ENCODE measurements at places on chromosomes 1 and 21. TPM values are rescaled to one million over a fixed set of nuclear protein-coding genes. Genes with fewer than 3 reads are reported as not detected.

The SYT2 gene
- total RNA-seq = not detected

DNA sequence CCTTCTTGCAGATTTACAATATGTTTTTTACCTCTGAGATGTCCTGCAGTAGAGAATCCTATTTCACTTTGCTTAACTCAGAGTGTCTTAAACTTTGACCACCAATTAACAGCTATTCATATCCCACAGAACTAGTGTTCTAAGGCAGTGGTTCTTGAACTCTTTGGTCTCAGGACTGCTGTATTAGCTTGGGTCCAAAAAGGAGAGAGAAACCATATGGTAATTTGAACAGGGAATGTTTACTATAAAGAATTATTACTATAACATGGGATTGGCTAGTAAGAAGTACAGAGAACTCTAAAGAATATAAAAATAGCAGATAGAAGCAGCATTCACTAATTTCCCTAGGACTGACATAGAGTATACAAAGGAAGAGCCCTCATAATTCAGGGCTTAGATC, 31.6 kb downstream of the FAM177B start:
- no peak for DNase-seq

- no peak for DNase-seq
Observed at GRCh38 chr1:95991787-95992520, 729.6 kb upstream of the PTBP2 start.

DNA sequence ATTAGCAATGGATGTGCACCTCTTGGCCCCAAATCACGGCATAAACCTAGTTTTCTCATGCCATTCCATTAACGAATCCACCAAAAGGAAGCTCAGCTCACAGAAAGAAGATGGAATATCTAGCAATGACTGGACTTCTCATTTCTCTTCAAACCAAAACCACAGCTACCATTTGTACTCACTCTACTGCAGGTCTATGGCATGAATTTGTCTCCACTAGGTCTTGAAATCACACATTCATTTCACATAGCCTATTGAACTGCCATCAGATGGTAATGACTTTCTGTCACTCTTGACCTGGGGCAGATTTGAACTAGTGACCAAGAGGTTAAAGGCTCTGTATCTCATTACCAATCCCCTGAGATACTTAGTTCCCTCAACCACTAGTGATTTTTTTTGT, 382.7 kb downstream of the DPYD start:
- no peak for DNase-seq

GRCh38 chr1:28172713-28173150, 3.8 kb downstream of the PTAFR start:
- no peak for DNase-seq

- DNase-seq = no peak
Observed at GRCh38 chr1:154593390-154593789, 14.6 kb downstream of the ADAR start.

- no peak for DNase-seq
Observed at GRCh38 chr1:87436534-87436933, 107.9 kb downstream of the LMO4 start.

- DNase-seq = no peak
Observed at GRCh38 chr1:107925565-107925964, 39.4 kb downstream of the VAV3 start.

DNA sequence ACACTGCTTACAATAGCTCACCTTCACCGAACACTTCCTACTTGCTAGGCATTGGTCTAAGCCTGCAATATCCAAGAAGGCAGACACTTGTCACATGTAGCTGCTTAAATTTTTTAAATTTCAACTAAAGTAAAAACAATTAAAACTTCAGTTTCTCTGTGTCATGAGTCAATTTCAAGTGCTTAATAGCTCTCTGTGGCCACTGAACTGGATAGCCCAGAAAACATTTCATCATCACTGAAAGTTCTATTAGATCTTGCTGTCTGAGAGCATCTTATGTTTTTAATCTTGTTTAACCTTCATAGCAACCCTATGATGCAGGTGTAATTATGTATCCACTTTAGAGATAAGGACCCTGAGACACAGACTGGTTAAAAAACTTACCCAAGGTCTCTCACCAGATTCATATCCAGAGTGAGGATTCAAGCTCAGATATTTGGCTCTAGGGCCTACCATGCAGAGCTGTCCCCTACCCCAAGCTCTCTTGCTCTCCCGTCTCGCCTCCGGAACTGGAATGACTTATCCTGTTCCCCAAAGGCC, 2.6 kb upstream of the FCRL6 start:
- DNase-seq = no peak

- no peak for DNase-seq
Observed at GRCh38 chr1:194717941-194718340, 1531.5 kb upstream of the B3GALT2 start.

DNA sequence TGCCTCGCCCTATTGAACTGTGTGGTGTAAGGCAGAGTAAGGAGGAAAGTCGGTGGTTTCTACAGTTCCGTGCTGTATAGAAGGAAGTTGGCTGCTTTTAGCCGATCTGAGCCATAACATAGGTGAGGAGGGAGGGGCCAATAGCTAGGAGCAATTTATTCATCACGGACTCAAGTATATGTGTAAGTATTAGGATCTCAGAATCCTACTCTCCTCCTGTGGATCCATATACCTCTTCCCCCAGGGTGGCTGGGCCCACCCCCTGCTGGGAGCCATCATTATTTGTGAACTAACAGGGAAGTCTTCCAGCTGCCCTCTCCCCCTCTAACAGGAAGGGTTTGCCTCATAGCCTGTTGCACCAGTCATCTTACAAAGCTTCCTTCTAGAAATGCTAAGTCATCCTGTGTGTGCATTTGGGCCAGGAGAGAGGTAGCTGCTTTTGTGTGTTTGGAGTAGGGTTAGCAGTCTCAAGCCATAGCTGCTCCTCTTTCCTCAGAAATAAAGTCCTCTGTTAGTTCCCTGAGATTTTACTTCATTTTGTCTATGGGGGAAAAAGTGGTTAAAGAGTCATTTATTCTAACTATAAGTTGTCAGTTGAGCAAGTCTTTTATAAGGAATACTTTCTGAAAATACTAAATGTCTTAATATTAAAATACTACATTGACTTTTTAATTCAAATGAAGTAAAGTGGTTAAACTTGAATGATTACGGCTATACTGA, 14.9 kb upstream of the CENPS start:
- peak; percentile 25 for DNase-seq

The RNU1-4 gene
- total RNA-seq = not detected

- DNase-seq = no peak
Observed at GRCh38 chr1:3594706-3595377, 16.5 kb downstream of the MEGF6 start.

- DNase-seq = no peak
Observed at GRCh38 chr1:162497104-162497722, 405 bp upstream of the UHMK1 start.

The RGS13 gene
- not detected for total RNA-seq

The AK5 gene
- total RNA-seq = 10.9 TPM

The FAM167B gene
- not detected for total RNA-seq

DNA sequence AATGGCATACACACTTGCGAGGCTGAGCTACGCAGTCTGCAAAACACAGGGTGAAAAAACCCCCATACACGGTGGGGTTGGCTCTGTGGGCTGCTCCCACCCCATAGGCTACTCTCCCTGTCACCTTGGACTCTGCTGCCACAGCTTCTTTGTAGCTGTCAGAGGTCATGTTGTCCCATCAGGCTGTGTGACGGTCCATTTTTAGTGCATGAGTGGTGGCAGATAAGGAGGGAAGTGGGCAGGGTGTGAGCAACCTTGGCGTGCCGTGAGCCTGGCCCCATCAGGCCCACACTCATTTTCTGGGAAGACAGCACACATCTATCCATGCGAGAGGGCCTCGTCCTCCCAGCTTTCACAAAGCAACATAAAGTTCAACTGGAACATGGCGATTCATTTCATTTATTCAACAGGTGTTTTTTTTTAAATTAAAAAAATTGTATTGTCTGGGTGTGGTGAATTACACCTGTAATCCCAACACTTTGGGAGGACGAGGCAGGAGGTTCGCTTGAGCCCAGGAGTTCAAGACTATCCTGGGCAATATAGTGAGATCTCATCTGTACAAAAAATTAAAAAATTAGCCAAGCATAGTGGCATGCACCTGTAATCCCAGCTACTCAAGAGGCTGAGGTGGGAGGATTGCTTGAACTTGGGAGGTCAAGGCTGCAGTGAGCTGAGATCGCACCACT, 9.5 kb downstream of the GPR137B start:
- DNase-seq = no peak

GRCh38 chr21:22399681-22400514, 1401.7 kb downstream of the NCAM2 start:
- peak; percentile 42 for DNase-seq

The KCNT2 gene
- 0.94 TPM for total RNA-seq

GRCh38 chr21:44425307-44425894, 29.9 kb upstream of the LRRC3 start:
- DNase-seq = no peak

The CD244 gene
- not detected for total RNA-seq

GRCh38 chr1:86703696-86704457, 499 bp upstream of the SH3GLB1 start:
- DNase-seq = no peak

- no peak for DNase-seq
Observed at GRCh38 chr1:182293119-182293589, 98.4 kb downstream of the GLUL start.

DNA sequence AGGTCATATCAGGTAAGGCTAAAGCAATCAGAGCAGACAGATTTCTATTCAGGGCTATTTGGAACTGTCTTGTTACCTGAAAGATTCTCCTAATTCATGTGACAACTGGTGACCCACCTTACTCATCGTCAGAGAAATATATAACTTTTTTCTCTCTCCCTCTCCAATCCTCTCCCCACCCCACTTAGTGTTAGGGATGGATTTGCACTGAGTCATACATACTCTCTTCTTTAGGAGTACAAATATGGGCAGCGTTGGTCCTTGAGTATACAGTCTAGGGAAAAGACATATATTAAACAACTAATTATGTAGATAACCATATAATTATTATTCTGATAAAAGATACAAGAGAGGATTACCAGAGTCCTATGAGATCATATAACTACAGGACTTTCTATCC, 246.3 kb downstream of the HHIPL2 start:
- DNase-seq = no peak

The S100A3 gene
- total RNA-seq = 0.81 TPM

GRCh38 chr1:215543191-215543606, 23.9 kb upstream of the KCTD3 start:
- DNase-seq = no peak

- no peak for DNase-seq
Observed at GRCh38 chr1:154611150-154611862, 3.3 kb upstream of the ADAR start.

DNA sequence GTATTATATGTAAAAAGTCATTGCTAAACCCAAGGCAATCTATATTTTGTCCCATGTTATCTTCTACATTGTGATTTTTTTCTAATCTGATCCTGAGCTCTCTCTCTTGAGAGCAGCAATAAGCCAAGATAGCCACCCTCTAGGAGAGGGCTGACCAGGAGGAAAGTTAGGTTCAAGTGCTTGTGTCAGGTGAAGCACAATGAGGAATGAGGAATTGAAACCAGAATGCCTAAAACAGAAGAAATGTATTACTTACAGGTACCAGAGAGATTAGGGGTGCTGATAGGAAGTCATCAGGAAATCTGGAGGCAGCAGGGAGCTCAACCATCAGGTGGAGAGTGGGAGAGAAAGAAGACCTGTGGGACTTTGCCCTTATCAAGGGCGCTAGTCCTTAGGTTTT, 85.5 kb upstream of the BARHL2 start:
- DNase-seq = no peak

The CELA2B gene
- not detected for total RNA-seq

The C1orf116 gene
- total RNA-seq = not detected

DNA sequence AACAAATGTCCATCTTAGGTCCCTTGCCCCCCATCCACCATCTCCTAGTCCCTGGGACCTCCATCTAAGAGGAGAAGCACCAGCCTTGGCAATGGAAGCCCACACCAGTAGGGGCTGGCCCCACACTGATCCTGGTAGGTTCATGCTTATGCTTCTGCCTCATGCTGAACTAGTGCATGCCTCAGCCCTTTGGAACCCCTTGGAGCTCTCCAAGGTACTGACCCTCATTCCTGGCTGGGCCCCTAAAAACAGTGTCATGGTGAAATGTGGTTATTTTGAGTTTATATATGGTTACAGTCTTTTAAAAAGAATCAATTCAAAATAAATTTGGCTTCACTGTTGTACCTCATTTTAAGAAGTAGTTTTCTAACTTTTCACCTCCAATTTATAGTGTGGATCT, 108.3 kb downstream of the HIVEP3 start:
- DNase-seq = no peak

DNA sequence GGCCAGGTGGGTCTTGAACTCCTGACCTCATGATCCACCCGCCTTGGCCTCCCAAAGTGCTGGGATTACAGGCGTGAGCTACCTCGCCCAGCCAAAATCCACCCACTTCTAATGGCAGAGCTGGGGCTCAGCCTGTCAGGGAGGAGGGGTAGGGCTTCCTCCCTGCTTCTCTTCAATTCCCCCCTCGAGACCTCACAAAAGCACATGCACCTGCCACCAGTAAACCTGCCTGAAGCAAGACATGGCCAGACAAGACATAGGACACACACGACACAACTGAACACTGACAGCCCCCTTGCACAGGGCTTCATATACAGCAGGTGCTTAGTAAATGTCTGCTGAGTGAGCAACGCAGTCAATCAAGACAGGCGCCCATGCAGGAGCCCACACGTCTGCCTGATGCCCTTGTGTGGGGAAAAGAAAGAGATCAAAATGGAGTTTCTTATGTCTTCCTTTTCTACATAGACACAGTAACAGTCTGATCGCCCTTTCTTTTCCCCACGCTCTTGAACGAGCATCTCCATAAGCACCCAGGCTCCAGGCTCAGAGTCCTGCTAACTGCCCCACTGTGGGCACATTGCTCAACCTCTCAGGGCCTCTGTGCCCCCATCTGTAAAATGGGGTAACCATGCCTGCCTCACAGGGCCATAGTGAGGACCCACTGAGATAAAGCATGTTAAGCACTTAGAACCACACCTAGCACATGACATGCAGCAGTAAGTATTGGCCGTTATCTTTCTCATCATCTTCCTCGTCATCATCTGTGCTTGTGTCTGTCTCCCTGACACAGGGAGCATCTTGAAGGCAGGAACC, 8.8 kb downstream of the SDC3 start:
- no peak for DNase-seq

DNA sequence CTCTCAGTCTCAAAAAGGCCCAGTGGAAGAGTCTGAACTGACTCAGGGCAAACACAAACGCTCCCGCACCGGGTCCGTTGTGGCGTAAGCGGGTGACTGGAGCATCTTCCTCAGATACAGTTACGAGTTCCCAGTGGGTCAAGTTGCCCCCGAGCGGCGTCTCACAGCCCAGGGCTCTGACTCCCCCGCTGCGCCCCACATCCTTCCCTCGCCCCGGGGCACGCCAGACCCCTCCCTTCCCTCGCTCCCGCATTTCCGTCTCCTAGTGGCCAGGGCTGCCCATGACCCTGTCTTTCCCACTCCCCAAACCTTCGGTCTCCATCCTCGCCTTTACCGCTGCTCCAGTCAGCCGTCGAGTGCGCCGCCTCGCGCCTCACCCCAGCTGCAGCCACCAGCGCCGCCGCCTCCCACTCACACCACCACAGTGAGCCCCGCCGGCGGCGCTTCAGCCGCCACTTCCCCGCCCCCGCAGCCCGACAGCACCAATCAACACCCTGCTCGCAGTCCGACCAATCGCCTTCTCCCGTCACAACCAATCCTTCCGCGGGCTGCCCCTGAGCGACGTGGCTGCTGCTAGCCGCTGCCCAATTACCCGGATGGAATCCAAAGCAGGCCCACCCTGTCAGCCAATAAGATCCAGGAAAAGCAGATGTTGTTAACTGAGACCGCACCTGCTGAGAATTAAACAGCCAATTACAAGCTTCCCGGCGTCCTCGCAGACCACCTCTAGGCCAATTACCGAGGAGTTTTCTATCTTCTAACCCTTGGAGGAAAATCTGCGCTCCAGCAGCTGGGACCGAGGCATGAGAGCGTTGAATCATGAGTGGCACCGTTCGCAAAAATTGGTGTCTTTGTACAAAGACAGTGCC, at the start of gene TDRKH:
TDRKH (minus strand) TSS at position 430 of the 869 bp plus-strand sequence. CDS start 7,478 bp downstream, outside the sequence.
- DNase-seq = peak; percentile 100
